ENCODE measurements at places on chromosomes 2 and 18.

DNA sequence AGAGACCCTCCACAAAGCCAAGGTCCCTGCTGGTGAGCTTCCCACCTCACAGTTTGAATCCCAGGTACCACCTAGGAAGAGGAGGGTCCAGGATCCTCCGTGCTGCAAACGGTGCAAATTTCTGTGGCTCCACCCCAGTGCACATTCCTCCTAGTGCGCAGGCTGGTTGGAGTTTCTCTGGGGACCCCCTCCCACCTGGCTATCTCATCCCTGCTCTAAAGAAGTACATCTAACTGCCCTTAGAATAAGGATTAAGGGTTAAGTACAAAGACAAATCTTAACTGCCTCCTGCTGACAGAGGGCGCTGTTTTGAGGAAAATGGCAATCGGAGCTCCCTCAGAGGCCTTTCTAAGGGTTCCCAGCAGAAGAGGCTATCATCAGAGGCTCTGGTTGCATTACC, 109.6 kb upstream of the FSIP2 start:
- DNase-seq: no peak

DNA sequence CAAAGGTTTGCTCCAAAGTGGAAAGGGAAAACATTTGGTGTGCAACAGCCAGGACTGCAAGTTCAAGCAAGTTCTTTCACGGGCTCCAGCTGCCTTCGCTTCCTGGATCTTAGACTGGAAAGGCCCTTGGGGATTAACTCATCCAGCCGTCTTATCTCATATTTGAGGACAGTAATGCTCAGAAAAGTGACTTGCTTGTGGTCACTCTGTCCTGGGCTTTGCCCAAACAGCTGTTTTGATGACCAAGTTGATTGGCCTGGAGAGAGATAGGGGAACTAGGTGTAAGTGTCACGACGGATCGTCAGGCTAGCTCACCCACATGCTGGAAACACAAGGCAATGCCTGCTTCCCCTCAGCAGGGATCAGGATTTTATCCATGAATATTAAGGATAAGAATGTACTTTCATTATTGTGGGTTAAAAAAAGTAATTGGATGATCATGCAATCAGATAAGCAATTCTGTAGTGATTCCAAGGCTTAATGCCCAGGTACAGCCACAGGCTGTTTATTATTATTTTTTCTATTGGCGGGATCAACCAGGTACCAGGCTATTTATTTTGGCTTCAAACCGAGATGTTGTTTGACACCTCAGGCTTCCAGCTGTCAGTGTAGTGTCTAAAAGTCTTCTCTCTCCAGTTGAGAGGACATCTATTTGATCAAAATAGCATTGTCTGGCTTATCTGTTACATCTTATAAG, 162.5 kb upstream of the EPAS1 start:
- no peak for DNase-seq

- no peak for DNase-seq
Measured at GRCh38 chr2:236775511-236775910, 205.9 kb downstream of the ACKR3 start.

GRCh38 chr2:138607746-138608145, 106.2 kb downstream of the SPOPL start:
- DNase-seq: no peak

DNA sequence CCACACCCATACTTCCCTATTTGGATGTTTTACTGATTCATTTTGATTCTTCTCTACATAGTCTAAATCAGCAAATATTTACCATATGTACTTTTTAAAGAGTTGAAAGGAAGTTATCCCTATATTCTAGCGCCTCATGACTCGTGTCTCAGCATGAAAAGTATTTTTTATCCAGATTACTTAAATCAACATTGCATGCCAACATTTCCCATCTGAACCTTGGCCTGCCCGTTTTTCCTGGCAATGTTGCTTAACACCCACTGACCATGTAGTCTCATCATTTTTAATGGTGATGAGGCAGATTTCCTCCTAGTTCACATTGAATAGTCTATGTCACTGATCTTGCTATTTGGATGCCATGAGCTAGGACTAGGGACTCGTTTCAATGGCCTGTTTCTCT, 13.2 kb upstream of the SCYGR5 start:
- no peak for DNase-seq

- DNase-seq: no peak
Measured at GRCh38 chr2:206482123-206482522, 38.8 kb downstream of the ADAM23 start.

DNA sequence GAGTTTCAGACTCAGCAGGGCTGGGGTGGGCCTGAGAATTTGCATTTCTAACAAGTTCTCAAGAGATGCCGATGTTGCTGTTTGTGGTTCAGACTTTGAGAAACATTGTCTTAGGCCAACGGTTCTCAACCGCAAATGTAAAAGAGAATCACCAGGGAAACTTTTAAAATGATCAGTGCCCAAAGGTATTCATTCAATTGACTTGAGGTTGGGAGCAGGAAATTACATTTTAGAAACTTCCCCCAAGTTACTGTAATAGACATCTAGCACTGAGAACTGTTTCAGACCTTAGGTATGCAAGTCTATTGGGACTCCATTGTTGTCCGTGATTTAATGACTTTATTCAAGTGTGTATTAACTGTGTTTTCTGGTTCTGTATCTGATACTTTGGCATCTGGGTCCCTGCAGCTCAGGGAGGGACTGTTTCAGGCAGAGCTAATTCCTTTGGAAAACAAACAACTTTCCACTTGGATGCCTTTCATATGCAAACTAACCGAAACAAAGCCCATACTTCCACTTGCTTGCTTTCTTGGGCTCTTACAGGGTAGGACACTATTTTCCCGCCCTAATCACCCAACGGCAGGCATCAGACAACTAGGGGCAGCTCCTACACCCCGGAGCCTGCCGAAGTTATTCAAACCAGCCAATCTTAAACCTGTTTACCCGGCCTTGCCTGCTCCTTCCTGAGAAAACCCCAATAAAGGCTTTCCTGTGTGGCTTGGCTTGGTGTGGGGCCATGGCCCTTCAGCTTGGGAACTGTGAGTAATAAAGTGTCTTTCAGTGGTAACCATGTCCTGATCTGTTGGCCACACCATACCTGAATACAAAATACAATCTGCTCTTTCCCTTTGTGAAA, 97.6 kb downstream of the POLE4 start:
- DNase-seq: no peak

DNA sequence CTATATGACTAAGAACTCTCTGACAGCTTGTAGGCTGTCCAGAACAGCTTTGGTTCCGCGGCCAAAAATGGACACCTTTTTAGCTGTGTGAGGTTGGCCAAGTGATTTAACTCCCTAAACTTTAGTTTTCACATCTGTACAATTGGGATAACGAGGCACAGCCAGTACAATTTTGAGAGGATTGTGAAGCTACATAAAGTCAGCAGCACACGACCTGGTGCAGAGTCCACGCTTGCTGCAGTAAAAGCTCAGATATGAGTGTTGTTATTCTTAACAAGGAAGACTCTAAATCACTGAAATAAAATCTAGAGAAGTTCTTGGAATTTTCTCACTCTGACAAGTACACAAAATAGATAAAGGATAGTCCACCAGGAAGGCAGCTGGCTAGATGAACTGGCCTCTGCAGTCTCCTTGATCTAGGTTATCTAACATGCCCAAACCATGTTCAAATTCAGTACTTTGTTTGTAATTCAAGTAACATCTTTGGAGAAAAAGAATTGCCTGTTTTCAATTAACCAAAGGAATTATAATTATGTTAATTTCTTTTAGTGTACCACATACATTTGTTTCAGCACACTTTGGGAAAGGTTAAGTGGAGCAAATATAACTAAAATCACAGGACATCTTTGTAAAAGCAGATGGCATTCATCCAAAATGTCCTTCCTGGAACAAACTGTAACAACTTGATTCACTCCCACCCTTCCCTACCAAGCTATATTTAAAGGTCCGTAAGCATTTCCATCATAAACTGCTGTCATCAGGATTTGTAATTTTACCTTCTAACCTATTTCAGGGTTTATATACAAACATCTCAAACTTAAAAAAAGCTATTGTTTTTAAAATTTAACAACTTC, 201.7 kb upstream of the STK17B start:
- no peak for DNase-seq

DNA sequence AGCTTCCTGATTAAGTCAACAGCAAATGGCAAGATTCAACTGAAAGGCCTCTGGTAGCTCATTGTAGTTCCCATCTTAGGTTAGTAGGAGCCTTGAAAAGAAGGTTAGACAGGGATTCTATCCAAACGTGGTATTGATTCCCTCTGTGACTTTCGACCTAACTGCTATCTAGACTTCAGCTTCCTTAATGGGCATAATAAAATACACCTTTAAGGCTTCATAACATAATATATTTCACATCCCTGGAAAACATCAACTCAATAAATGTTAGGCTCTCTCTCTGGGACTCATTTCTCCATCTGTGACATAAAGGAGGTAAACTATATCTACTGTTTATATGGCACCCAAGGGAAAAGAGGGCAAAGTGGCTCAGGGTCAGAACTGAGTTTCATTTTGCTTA, 60.9 kb downstream of the STK39 start:
- DNase-seq: no peak

DNA sequence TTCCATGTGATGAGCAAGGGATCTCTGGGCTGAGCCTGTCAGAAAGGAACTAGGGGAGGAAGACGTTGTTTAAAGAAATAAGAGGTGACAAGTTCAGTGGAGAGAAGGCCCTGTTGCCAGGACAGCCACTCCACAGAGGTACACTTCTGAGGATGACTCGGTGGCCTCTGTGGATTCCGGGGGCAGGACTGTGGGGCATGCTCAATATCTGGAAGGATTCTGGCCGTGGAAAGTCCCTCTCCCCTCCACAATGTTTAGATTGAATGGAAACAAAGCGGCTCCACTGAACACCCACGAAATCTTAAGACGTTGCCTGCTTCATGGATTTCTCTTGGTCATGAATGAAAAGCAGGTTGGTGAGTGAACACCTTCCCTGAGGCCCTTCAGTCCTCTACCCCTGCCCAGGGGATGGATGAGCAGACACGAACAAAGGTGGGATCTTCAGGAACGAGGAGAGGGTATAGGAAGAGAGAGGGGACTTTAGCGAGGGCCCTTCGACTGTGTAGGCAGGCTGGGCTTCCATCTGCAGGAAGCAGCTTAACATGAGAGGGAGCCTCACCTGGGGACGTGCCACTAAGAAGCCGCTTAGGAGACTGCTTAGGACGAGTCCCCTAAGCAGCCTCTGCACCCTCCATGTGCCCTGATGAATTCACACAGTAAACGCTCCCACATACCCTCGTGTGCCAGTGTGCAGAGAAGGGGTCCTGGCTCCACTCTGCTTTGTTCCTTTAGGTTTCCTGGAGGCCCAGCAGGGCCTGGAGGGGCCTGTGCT, 1.9 kb downstream of the NTSR2 start:
- DNase-seq: no peak

- DNase-seq: no peak
Measured at GRCh38 chr2:10575609-10576280, 114.0 kb downstream of the NOL10 start.

DNA sequence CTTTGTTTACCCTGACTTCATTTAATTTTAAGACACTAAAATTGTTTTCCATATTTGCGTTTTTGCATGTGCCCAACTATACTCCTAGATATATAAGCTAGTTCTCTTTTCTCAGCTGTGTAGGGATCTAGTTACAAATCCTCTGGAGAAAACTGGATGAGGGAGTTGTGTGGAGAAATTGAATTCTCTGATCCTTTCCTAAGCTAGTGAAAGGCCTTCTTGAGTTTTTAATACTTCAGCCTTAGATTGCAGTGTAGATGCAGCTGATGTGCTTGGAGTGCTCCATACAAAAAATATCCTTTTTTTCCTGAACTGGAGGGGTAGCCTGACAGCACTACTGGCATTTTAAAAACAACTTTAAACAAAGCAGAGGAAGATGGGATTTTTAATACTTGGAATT, 8.6 kb upstream of the MTX2 start:
- no peak for DNase-seq

GRCh38 chr18:60070631-60071030, 170.8 kb downstream of the PMAIP1 start:
- no peak for DNase-seq

- DNase-seq: no peak
Measured at GRCh38 chr2:127122361-127123027, 15.5 kb upstream of the BIN1 start.

DNA sequence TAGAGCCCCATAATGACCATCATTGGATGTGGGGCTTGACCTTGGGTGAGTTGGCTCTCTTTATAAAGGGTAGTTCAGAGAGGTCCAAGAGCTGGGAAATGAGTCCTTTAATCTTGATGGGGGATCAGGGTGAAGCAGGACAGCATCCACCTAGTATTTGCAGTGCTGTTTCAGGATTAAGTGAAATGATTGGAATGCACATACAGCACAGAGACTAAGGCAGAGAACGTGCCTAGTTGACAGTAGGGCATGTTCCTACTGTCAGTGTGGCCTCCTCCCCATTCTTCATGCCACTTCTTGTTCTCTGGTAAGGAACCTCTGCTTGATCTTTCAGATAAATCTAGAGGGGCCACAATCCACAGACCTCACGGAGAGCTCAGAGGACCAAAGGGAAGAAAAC, 78.9 kb downstream of the TRIM43 start:
- DNase-seq: no peak

DNA sequence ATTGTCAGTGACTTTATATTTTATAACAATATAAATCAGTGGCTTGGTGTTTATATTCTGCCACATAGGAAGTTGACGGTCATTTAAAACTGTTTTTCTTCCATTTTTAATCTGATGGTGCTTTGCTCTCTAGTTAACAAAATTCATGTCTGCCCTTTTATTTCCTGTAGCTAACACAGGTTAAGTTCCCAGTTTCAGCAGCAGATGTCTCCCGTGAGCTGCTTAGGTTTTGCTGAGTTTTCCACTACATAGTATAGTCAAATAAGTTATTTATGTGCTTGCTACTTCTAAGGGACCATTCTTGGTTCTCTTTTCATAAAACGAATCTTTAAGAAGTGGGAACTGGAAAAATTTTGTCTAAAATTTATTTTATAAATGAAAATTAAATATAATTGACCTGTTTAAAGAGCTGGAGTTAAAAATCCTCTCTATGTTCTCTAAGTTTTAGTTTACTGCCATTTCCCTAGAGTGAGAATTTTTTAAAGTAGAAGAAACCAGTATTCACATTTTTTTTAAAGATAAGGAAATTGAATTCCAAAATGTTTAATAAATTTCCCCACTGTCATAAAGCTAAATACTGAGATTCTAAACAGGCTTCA, 20.6 kb downstream of the HTR2B start:
- DNase-seq: peak; percentile 39

Measured in GDM1 (cell line).